Activated T-cell treated with anti-CD3 and anti-CD28 coated beads, Interleukin-2, amount 50 U/mL, for 72 hours (primary cell): ENCODE measurements at places on chromosomes 6 and 20.

DNA sequence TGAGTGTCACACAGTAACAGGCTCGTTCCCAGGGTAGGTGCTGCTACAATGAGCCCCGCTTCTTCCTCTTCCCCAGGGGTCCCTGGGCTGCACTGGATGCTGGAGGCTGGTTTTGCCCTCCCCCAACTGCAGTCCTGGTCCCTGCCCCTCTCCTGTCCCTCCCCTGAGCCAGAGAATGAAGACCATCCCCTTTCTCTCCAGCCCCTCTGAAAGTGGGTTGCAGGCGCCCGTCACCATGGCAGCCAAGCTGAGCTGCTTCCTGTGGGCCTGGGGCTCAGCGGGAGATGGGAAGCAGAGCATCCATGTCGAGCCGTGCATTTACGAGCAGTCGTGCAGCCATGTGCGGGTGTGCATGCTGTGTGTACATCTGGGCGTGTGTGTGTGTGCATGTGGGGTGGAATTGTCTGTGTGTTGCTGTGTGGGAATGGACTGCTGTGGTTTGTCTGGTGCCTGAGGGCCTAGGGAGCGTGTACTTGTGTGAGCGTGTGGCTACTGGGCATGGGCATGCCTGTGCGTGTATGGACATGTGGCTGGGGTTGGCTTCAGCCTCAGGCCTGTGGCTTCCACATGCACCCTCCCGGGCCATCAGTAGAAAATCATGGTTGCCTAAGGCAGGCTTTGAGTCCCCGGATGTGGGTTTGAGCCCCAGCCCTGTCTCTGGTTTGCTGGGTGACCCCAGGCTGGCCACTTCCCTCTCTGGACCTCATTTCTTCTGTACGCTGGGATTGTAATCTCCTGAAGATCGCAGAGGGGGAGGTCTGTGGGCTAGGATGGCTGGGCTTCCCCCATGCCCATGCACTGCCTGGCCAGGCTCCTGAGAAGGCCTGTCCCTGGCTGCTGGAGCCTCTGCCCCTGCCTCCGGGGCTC is 48.8 kb downstream of the SRC start:
- no peak for DNase-seq

DNA sequence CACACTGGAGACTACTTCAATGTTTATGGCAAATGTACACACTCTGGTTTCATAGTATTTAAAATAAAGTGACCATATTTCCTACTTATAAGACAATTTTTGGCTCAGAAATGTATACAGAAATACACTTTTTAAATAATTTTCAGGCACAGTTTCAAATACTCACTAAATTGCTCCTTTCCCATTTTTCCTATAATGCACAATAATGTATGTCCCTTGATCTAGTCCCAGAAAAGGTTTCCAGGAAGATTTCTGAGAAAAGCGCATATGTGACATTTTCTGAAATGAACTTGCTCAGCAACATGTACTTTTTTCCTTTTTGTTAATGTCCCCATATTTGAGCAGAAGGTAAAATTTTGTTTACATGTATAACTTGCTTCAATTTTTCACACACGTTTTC is 591.4 kb downstream of the CD109 start:
- no peak for DNase-seq

DNA sequence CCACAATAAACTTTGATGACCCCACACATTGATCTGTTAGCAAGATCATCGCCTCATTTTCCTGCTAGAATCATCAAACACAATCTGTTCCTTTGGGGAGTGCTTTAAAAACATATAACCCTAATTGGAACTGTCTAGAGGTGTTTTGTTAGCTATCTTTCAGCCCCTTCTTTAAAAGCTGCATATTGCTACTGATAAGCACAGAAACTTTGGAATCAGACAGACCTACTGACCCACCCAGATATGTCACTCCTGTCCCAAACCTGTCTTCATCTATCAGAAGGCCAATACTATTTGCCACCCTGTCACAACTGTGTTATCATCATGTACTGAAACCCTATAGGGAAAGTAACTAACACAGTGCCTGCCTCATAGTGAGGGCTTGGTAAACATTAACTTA is 172.4 kb upstream of the SASH1 start:
- no peak for DNase-seq

GRCh38 chr20:37329481-37330165 is 16.3 kb upstream of the SRC start:
- DNase-seq: no peak

GRCh38 chr6:20126789-20127653 is 85.2 kb downstream of the MBOAT1 start:
- DNase-seq: peak; percentile 69

DNA sequence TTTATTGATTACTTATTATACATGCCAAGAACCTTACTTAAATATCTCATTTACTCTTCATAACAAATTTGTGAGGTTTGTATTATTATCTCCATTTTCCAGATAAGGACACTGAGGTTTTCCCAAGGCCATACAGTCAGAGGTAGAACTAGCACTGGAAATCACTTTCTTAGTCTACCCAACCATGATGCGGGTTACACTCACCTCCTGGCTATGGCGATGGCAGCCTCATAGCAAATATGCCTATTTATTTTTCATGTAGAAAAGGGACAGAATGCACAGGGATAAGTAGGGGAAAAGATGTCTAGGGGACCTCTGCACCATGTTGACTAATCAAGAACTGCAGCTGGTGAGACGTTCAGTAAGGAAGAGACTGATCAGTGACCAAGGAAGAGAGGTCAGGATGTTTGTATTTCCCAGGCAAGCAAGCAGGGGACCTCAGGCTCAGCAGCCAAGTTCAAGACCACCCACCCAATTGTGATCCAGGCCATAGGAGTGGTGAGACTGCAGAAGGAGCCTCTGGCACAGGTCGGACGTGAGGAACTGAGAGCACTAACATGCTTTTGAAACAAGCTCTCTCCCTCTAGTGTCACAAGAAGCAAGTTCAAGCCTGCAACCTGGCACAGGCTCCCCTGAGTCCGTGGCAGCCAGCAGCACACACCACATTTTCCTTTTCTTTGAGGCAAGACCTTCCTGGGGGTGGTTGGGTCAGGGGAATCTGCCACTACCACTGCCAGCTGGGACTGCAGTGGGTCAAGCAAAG is 97.8 kb downstream of the GMPR start:
- no peak for DNase-seq

GRCh38 chr6:103799971-103800670 is 1059.6 kb downstream of the HACE1 start:
- DNase-seq: no peak

GRCh38 chr6:132841966-132842365 is 27.6 kb downstream of the RPS12 start:
- no peak for DNase-seq

DNA sequence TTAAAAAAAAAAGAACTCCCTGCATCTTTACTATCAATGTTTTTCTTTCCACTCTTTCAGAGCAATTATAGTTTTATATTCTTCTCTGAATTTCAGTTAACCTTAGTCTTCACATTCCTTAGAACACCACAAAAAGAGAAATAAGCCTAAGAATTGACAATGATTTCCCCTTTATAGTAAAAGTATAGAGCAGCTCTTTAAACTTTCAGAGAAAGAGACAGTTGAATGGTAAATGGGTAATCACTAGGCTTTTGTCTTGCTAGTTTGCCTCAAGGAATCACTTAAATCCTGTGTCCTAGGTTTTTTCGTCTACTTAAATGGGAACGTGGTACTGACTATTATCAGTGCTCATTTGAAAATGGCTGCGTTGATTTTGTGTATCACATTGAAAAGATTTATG is 31.8 kb downstream of the SLX4IP start:
- DNase-seq: no peak

DNA sequence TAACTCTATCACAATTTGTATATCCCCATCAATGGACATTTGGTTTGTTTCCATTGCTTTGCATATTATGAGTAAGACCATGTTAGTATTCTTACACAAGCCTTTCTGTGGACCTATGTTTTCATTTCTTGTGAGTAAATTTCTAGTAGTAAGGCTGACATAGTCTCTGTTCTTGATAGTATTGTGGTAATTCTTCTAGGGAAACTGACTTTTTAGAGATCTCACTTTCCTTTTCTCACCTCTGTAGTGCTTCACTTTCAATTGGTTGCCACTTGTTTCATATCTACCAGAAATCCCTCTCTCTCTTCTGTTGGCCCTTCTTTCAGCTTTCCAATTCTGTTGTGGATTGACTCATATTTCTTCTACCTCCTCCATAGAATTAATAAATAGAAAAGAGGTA is 8.5 kb downstream of the ISM1 start:
- no peak for DNase-seq

GRCh38 chr6:111685526-111685925 is 79.8 kb upstream of the TRAF3IP2 start:
- no peak for DNase-seq

DNA sequence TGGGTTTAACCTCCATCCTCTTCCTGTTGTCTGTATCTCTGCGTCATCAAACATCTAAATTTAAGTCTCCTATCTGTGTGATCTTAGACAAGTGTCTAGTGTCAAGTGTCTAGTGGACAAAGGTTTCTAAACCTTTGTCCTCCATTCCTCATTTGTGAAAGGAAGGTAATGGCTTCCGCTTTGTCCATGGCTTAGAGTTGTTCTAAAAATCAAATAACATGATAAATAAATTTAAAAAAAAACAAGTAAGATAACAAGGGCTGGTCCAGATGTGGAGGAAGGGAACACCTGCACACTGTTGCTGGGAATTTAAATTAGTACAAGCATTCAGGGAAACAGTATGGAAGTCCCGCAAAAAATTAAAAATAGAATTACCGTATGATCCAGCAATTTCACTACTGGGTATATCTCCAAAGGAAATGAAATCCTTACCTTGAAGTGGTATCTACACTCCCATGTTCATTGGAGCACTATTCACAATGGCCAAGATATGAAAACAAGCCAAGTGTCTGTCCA is 17.6 kb upstream of the SERPINB1 start:
- no peak for DNase-seq

GRCh38 chr6:100806296-100806695 is 74.8 kb downstream of the ASCC3 start:
- DNase-seq: no peak

DNA sequence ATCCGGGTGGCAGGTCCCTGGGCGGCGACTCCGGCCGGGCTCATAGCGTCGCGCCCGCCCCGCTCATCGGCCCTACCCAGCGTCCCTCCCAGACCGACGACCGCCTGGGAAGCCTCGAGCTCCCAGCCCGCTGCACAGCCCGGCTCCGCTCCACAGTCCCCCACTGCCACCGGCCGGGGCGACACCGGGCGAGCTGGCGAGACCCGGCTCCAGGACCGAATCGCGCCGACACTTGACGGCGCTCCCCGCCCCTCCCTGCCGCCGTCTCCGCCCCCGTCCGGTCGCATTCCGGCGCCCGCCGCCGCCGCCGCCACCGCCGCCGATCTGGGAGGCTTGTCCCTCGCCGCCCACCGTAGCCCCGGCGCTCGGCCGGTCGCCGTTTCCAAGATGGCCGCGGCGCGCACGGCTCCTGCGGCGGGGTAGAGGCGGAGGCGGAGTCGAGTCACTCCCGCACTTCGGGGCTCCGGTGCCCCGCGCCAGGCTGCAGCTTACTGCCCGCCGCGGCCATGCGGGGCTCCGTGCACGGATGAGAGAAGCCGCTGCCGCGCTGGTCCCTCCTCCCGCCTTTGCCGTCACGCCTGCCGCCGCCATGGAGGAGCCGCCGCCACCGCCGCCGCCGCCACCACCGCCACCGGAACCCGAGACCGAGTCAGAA is at the start of gene MAP3K4:
Gene MAP3K4, plus strand, starts transcription at position 364 of the 655 bp plus-strand sequence. Its CDS starts 163 bp downstream, at position 527.
- DNase-seq: peak; percentile 91

DNA sequence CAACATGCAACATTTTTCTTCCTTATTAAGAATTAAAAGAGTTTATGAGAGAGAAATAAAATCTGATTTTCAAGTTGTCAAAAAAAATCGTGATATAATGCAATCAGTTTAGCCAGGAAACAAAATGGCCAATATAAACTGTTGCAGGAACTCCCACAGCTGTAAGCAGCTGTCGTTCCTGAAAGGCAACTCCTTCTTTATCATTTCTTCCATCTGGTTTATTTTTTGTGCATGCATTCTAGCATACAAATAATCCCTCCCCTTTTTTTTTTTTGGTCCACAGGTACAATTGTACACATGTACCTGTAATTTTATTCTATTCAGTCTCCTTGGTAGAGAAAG is 19.7 kb downstream of the TRAF3IP2 start:
- no peak for DNase-seq

DNA sequence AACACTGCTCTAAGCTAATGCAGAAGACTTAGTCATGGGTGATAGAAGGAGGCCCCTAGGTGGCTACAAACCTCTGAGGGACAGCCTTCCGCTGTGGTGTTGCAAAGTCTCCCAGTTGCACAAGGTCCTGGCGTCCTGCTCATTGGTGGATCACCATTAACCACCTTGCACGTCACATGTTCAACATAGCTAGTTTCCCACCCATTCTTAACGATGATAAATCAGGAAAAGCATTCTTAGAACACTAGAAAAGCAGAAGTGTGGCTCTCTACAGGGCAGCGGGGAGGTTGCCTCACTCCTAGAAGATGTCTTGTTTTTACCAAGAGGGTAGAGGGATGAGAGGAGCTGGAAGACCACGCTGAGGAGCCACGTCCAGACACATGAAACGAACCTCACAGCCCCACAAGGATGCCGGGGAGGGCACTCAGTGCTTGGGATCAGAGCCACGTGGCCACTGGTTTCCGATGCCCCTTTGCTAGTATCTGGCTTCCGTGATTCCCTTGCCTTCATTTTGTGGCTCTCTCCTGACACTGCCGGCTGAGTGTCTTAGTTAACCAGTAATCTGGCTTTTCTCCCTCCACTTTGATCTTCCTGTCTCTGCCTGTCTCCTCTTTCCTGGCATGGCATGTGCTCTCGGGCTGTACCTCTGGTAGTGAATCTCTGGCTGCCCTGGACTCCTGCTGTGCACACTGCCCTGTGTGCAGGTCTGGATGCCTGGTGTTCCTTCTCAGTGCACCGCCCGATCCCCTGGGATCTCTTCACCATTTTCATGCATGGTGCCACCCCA is 91.4 kb upstream of the NEDD9 start:
- DNase-seq: no peak

DNA sequence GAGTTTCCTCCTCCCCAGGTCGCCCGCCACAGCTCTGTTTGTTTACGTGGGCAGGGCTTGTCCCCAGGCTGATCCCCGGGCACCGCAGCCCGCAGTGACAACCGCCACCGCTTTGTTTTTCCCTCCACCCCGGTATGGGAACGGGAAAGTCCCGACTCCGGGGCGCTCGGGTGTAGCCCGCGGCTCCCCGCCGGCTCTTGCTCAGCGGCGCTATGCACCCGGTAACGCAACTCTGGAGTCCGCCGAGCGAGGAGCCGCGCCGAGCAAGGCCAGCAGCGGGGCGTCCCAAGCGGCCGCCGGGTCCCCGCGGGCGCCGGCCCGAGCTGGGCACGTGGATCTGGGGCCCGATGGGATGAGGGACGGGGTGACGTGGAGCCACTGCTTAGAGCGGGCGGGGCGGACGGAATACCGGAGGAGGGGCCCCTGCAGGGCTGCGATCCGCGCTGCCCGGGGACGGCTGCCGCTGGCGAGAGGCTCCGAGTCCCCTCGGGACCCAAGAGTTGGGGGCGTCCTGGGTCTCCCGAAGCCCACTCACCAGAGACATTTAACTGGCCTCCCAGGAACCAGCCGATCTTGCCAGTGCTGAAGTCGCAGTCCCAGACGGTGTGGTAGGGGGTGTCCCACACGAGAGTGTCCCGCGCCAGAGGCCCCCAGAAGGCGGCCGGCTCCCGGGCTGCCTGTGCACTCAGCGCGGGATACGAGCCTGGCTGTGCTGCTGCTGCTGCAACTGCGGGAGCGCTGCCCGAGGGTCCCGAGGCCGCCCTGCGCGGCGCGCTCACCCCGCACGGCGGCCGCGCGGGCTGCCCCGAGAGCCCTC is 497 bp downstream of the ACSS1 start:
- peak; percentile 87 for DNase-seq
